Astrocyte of the spinal cord (primary cell): ENCODE measurements at places on chromosomes 13 and 19.

GRCh38 chr19:38559428-38560401 lies 58.0 kb downstream of the MAP4K1 start:
- no peak for DNase-seq

DNA sequence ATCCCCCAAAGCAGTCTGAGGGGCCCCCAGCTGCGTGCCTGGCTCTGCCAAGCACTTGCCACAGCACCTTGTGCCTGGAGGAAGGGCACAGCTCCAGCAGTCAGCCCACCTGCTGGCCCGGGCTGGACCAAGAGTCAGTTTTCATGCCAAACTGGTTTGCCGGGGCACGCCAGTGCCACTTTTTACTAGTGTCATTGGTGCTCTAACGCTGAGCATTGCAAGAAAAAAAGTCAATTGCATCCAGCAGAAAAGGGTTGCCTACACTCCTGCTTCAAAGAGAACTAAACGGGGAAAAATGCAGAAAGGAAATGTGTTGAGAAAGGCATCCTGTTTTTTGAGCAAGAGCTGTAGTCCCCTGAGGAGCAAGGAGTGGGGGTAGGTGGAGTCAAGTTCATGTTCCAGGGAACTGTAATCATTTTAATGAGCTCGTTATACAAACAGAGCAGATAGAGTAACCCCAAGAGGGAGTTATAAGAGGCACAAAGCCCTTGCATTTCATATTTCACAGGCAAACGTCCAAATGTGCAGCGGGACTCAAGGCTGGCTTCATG lies 68.4 kb downstream of the F2RL3 start:
- DNase-seq = peak; percentile 1

DNA sequence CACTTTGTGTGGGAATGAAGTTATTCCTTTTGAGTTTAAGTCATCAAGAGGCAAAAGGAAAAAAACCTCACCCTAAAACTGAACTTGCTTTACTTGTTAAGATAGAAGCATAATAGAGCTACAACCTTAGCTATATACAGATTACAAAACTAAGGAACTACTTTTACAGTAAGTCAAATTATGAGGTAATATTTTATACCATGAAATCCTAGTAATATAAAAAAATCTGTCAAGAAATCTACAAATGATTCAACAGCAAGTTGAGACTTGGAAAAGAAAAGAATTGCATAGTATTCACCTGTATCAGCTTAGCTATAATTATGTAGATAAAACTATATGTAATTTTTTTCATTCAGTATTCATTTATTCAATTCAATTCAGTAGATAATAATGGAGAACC lies 335.3 kb downstream of the KLF5 start:
- DNase-seq = no peak

DNA sequence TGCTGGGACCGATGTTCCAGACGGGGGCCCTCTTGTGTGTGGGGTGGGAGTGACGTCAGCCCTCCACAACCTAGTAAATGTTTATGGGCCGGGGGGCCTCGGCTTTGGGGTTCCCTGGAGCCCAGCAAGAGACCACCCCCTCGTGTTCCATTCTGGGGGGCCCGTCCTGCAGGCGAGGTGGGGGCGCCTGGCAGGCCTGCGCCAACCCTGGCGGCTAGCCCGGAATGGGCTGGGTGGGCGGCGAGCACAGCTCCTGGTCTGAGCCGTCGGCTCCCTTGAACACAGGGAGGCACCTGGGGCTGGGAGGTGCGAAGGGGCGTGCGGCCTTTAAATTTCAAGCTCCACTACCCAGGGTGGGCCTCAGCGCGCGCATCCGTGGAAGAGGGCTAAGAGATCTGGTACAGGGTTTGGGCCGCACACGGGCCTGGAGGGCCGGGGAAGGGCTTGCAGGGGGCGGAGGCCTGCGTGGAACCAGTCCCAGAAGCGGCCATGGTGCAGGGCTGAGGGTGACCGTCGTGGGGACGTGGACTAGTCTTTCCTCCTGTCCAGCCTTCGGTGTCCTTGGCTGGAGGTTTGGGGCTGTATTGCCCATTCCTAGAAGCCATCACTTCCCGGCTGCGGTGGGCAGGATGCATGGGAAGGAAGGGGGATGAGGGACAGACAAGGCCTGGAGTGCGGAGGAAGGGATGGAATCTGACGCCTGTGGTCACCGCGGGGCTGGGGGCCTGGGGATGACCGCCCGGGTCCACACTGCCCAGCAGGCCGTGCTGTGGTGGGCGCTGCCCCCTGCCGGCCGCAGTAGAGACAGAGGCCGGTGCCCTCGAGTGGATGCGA lies 11.4 kb downstream of the NDUFA11 start:
- DNase-seq = peak; percentile 37

GRCh38 chr13:68806125-68806524 lies 1301.5 kb upstream of the ATXN8OS start:
- no peak for DNase-seq
